A673 (cell line): ENCODE measurements at places on chromosomes 1 and 21. TPM values are rescaled to one million over a fixed set of nuclear protein-coding genes. Genes with fewer than 3 reads are reported as not detected.

GRCh38 chr1:111476761-111477309, 3.1 kb downstream of the C1orf162 start:
- no peak overlapping the region for H3K4me3 ChIP-seq
- DNase-seq: no peak
- H3K4me1 ChIP-seq: no peaks in the 10 kb centered on the region
- H3K36me3 ChIP-seq: no peaks in the 10 kb centered on the region

SYTL1 gene
- 2.1 and 3.6 TPM in 2 replicates for total RNA-seq

DNA sequence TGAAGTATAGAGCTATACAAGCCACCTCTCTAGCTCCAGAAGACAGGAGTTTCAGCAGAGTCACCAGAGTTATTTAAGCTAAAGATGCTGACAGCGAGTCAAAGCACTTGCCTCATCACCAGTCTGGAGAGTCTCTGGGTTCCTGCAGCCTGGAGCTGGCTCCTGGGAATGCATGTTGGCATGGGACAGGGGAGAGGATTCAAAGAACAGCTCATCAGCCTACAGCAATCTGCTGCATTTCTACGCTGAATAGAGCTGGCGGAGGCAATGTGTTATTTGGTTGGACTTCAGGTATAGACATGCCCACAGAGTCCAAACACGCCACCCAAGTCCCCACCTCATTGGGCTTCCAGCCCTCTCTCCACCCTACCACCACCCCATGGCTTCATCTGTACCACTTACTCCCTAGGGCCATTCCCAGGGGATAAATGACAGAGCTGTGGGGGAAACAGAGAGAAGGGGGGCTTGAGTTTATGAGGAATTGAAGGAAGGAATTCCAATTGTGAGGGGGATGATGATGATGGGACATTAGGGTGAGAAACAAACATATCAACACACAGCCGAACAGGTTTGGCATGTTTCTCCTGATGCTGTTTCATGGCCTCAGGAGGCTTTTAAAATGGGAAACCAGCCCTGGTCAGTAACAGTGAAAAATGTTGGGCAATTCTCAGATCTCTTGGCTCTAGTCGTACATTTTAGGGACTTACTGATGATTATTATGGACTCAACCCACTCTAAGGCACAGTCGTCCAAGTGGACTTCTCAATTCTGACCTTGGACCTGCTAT, 58.4 kb downstream of the PLEKHA6 start:
- no peak for DNase-seq
- no peaks in the 10 kb centered on the region for H3K4me1 ChIP-seq
- H3K27me3 ChIP-seq: peaks cover 40% of the 10 kb centered on the region
- H3K36me3 ChIP-seq: no peaks in the 10 kb centered on the region
- no peak overlapping the region for H3K4me3 ChIP-seq

DNA sequence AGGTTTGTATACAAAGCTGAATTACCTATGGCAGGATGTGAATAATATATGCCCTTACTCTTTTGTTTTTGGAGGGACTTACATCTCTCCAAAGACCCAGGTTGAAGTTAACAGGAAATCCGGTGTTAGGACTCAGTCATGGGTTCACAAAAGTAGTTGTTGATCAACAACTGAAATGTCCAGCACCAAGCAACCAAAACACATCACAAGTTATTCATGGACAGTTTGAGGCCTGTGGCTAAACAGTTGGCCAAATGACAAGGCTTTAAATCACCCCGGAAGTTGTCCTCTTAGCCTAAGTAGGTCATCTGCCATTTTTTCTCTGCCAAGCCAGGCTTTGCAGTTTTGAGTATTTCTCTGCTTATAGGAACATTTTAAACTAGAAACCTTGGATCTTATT, 89.9 kb downstream of the CD247 start:
- no peak overlapping the region for H3K4me3 ChIP-seq
- H3K27ac ChIP-seq: no peak overlapping the region
- DNase-seq: no peak
- no peaks in the 10 kb centered on the region for H3K27me3 ChIP-seq
- H3K4me1 ChIP-seq: peaks cover 17% of the 10 kb centered on the region
